H9 (cell line): ENCODE measurements at places on chromosomes 11 and 22. TPM values are rescaled to one million over a fixed set of nuclear protein-coding genes. Genes with fewer than 3 reads are reported as not detected.

GRCh38 chr11:94144216-94144615 lies 15.6 kb downstream of the PANX1 start:
- DNase-seq: no peak

DNA sequence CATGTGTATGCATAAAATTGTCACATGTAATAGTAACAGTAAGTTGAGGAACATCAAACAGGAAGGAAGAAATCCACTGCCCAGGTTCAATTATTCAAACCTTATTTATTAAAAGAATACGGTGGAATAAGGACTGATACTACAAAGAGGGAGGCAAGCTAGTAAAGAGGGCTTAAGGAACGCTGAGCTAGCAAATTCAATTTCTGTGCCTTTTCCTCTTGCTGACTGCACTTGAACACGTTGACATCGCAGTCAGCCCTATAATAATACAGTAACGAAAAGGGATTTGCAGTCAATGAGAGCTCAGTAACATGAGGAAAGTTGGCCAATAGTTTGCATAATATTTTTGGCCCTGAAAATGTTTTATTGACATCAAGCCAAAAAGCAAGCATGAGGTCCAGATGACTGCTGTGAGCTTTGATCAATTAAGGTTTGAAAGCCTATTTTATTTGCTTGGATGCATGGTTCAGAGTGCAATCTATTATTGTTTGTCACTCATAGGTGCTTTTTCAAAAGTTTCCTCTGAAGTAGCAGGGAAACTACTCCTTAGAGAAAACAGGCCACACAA lies 861.8 kb downstream of the LRRC4C start:
- DNase-seq: no peak

DNA sequence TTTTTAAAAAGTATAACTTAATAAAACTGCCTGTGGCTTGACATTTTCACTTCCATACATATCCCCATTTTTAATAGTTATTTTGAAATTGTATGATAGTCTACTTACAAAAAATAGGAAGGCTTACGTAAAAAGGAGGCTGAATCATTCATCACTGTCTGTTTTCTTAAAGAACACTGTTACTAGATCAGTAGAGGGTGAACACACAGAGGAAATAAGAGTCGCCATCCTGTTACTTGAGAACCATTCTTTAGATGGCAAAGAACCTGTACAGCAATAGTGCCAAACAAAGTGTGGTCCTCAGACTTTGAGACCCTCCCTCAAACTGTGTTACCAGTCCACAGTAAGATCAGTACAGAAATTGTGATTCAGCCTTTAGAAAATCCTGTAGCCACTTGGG lies 180.7 kb downstream of the PGR start:
- DNase-seq: no peak

DNA sequence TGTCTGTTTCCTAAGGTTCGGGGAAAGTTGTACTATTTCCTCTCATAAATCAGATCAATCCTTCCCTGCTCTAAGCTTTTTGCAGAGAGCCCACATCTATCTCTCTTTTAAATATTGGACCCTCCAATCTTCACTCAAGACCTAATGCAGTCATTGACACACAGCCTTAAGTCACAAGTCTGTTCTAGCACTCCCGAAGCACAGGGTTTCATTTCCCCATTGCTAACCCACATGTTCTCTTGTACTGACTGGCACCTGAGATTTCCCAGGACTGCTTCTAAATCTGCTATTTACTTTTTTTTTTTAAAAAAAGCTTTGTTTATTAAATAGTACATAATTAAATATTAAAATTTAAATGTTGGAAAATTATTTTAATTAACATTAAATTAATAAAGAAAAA lies 674.7 kb downstream of the TBC1D22A start:
- no peak for DNase-seq

DNA sequence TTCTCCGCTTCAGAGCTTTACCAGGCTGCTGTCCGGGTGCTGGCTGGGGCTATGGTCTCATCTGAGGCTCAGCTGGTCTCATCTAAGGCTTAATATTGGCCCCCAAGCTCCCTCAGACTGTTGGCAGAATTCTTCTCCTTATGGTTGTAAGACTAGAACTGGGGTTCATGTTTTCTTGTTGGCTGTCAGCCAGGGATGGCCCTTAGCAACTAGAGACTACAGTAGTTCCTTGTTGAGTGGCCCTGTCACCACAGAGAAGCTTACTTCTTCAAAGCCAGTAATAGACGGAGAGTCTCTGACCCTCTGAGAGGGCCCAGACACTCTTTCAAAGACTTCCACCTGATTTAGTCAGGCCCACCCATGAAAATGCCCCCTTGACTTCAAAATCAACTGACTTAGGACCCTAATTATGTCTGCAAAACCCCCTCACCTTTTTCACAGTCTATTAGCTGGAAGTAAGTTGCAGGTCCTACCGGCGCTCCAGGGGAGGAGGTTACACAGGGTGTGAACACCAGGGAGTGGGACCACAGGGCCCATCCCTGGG lies 24.2 kb upstream of the TREH start:
- no peak for DNase-seq

The KCNQ1 gene
- total RNA-seq: 2.2 and 2.3 TPM in 2 replicates

The PPFIBP2 gene
- 4.3 and 8.3 TPM in 2 replicates for total RNA-seq
